ENCODE measurements at places on chromosomes 3 and 15.

- H3K27me3 ChIP-seq: no peaks in the 10 kb centered on the region
- no peak overlapping the region for H3K4me3 ChIP-seq
- H3K36me3 ChIP-seq: no peaks in the 10 kb centered on the region
- no peak for DNase-seq
Observed at GRCh38 chr3:117630469-117630868, 920.9 kb downstream of the TUSC7 start.

GRCh38 chr15:65512807-65513416 lies 4.6 kb downstream of the DPP8 start:
- no peak overlapping the region for H3K4me3 ChIP-seq
- H3K27me3 ChIP-seq: no peaks in the 10 kb centered on the region
- H3K4me1 ChIP-seq: peaks cover 19% of the 10 kb centered on the region
- H3K27ac ChIP-seq: peak overlapping the region; percentile 3
- peaks cover 41% of the 10 kb centered on the region for H3K36me3 ChIP-seq

GRCh38 chr3:122533931-122534334 lies 19.2 kb upstream of the KPNA1 start:
- DNase-seq: no peak
- H3K27ac ChIP-seq: no peak overlapping the region
- H3K4me1 ChIP-seq: no peaks in the 10 kb centered on the region
- no peak overlapping the region for H3K4me3 ChIP-seq
- no peaks in the 10 kb centered on the region for H3K27me3 ChIP-seq
- peaks cover 91% of the 10 kb centered on the region for H3K36me3 ChIP-seq

DNA sequence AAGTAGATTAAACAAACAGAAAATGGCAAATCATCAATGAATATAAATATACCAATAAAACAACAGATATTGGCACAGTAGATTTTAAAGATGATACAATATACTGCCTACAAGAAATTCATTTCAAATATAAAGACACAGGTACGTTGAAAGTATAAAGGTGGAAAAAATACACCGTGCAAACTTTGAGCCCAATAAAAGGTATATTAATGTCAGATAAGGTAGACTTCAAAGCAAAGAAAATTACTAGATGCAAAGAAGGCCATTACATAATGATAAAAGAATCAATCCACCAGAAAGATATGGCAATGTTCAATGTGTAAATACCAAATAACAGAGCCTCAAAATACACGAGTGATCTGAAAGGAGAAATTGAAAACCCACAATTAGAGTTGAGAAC lies 34.3 kb upstream of the VIPR1 start:
- H3K27me3 ChIP-seq: no peaks in the 10 kb centered on the region
- H3K4me1 ChIP-seq: no peaks in the 10 kb centered on the region
- no peaks in the 10 kb centered on the region for H3K36me3 ChIP-seq
- no peak overlapping the region for H3K27ac ChIP-seq

DNA sequence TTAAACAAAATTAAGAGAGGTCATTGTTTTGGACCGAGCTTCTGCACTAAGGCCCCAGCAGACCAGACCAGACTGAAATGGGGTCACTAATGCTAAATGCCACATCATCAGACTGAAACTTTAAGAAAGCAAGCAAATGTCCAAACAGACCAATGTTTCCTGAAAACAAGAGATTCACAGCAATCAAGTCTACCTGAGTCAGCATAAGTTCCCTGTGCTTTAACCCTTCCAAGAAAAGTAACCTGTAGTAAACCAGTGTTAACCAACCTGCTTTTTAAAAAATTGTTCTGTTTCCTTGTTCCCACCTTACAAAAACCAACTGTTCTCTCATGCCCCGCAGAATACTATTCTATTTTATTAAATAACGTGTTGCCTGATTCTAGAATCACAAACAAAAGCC lies 241.1 kb upstream of the GADL1 start:
- H3K27me3 ChIP-seq: no peaks in the 10 kb centered on the region
- no peaks in the 10 kb centered on the region for H3K4me1 ChIP-seq
- no peaks in the 10 kb centered on the region for H3K36me3 ChIP-seq
- DNase-seq: no peak
- no peak overlapping the region for H3K27ac ChIP-seq
- H3K4me3 ChIP-seq: no peak overlapping the region

DNA sequence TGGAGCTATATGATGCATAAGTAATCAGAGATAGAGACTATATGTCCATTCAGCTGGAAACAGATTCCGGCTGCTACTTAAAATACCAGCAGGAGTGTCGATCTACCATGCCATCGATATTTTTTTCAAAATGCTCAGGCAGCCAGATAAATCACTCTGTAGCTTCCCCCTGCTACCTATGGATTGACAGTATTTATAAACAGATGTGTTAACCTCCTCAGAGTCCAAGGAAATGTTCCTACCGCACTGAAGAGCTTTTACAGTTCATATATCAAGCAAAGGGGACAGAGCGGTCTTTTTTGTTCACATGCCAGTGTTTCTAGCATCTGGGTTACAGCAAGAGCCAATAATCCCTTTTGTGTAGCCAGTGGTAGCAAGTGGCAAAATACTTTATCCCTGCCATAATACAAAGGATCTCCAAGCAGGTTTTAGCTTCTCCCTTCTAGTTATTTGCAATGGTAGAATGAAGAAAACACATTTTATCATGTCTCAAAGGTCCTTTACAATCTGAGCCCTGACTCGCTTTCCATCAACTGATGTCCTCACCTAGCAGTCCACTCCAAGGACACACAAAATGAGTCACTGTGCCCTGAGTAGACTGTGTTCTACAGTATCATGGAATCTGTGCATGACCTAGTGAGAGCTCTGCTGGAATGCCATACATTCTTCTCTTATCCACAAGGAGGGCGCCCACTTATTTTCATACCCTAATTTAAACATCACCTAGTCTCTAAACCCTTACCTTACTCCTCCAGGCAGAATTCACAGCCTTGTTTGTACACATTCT lies 507.0 kb downstream of the TBL1XR1 start:
- H3K4me3 ChIP-seq: no peak overlapping the region
- H3K27me3 ChIP-seq: no peaks in the 10 kb centered on the region
- H3K4me1 ChIP-seq: no peaks in the 10 kb centered on the region
- DNase-seq: no peak
- H3K27ac ChIP-seq: no peak overlapping the region

GRCh38 chr3:45962033-45962432 lies 18.8 kb downstream of the CXCR6 start:
- H3K27me3 ChIP-seq: no peaks in the 10 kb centered on the region
- DNase-seq: no peak
- H3K4me1 ChIP-seq: no peaks in the 10 kb centered on the region
- peaks cover 100% of the 10 kb centered on the region for H3K36me3 ChIP-seq

GRCh38 chr3:192947421-192947820 lies 29.8 kb upstream of the MB21D2 start:
- no peaks in the 10 kb centered on the region for H3K36me3 ChIP-seq
- H3K4me1 ChIP-seq: no peaks in the 10 kb centered on the region
- no peaks in the 10 kb centered on the region for H3K27me3 ChIP-seq
- H3K27ac ChIP-seq: no peak overlapping the region
- DNase-seq: no peak

DNA sequence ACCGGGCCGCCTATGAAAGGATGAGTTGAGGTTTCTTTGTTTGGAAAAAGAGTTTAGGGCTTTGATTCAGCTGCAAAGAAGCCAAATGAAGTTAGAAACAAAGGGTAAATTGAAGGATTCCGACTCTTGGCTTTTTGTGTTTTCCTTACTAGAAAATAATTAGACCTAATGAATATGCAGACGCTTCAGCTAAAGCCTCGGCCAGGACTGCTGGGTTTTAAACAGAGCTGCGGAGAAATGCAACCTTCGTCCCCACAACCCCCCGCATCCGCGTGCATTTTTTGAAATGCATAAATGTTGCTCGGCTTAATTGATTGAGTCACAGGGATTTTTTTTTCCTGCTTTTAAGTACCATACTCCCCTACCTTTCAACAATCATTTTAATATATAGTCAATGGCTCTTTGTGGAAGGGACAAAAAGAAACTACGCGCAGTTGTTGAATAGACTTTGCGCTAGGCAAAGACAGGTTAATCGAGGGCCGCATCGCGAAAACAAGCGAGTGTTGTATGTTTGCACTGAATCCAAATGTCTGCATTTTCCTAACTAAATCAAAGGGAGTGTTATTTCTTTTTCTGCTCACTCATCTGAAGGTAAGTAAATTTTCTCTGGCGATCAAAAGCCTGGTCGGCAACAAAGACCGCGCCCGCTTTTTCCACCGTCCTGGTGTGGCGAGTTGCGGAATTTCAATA lies 1.3 kb upstream of the ZIC4 start:
- no peak overlapping the region for H3K4me3 ChIP-seq
- no peak overlapping the region for H3K27ac ChIP-seq
- no peak for DNase-seq

DNA sequence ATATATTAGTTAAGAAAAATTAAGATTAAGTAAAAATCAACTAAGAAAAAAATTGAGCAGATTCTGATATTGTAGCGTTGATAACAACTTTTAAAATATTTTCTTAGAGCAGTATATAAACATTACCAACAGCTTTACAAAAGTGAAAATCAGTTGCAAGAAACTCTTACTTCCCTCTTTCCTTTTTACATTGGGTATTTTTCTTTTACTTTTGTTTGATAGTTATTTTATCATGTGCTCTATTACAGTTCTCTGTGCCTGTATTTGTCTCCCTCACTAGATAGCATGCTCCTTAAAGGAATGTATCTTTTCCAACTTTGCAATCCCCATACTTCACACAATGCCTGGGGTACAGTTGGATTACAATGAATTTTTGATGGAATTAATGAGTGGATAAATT lies 87.5 kb upstream of the P3H2 start:
- no peak for DNase-seq
- no peak overlapping the region for H3K4me3 ChIP-seq
- no peaks in the 10 kb centered on the region for H3K36me3 ChIP-seq
- H3K27ac ChIP-seq: no peak overlapping the region
- no peaks in the 10 kb centered on the region for H3K27me3 ChIP-seq
- H3K4me1 ChIP-seq: no peaks in the 10 kb centered on the region

DNA sequence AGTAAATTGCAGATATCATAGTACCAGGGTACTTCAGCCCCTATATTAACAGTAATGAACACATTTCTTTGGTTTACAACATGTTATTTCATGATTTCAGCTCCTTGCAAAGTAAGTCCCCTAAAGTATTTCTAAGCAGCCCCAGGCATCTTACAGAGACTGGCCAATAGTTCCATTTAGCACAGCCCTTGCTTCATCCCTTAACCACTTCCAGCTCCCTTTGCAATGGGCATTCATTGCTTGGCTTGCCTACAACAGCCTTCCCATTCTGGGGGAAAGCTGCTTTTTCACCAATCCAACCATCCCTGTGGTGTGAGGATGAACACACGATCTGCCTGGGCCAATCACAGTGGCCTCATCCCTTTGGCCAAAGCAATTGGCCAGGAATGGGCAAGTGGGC lies 67.2 kb upstream of the XCR1 start:
- no peak overlapping the region for H3K4me3 ChIP-seq
- no peak for DNase-seq
- peaks cover 11% of the 10 kb centered on the region for H3K4me1 ChIP-seq
- no peaks in the 10 kb centered on the region for H3K36me3 ChIP-seq
- no peaks in the 10 kb centered on the region for H3K27me3 ChIP-seq
- peak overlapping the region; percentile 11 for H3K27ac ChIP-seq

DNA sequence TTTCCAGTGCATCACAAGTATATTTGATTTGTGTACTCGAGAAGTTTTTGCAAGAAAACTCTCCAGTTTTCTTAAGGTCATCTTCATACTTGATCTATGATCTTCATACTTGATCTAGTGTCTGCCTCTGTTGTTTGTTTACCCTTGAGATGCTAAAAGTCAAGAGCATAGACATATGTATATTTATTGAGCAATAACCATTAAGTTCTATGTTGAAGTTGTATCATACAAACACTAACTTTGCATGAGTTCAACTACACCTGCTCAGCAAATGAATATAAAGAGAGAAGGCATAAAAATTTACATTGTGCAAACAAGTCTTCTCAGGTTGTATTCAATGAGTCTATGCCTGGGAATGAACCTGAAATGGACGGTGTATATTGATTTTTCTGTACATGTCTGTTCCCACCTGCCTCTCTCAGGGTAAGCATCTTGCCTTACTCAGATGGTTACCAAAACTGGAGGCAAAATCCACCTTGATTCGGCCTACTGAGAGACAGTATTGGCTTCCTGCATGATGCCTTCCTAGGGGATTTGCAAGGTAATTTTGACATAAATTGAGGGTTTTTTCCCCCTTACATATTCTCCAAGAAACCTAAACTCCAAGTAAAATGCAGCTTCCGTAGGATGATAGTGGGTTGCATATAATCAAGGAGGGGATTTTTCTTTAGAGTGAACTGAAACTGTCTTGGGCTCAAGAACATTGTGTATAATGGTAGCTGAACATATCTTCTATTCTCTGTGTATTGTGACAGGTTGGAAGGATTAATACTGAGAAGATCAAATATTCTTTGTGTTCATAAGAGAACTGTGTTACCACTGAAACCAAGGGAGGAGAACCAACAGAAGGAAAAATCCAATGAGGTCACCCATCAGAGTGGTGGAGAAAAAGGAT lies 110.4 kb downstream of the FILIP1L start:
- peaks cover 28% of the 10 kb centered on the region for H3K4me1 ChIP-seq
- no peak overlapping the region for H3K27ac ChIP-seq
- H3K36me3 ChIP-seq: no peaks in the 10 kb centered on the region
- no peaks in the 10 kb centered on the region for H3K27me3 ChIP-seq
- DNase-seq: no peak

DNA sequence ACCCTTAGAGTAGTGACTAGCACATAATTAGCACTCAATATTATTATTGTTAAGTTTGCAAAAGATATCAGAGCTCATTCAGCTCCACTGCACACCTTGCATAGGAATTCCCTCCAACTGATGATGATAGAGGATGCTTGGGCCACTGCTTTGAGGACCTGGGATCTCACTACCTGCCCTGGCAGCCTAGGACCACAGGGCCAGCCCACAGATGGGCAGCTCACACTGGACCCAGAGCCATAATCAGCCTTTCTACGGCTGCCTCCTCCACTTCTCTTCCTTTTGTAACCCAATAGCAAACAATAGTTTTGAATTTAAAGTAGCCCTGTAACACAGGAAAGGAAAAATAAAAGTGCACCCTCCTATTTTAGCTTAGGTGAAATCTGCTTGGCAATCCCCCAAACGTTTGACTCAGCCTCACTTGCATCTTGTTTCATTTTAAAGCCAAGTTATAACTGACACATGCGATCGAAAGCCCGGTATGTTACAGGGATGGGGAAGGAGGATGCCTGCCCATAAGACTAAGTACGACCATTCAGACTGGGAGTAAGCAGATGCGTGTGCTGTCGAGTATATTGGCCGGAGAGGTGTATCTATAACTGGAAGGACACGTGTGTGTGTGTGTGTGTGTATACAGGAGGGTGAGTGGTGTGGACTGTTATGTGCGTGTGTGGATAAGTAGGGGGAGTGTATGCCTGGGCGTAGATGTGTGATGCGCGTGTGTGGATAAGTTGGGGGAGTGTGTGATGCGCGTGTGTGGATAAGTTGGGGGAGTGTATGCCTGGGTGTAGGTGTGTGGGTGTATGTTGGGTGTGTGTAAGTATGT lies 65.9 kb downstream of the CPN2 start:
- DNase-seq: no peak
- H3K27me3 ChIP-seq: peaks cover 3% of the 10 kb centered on the region
- H3K27ac ChIP-seq: no peak overlapping the region
- H3K4me3 ChIP-seq: no peak overlapping the region
- peaks cover 54% of the 10 kb centered on the region for H3K4me1 ChIP-seq

All from tibial nerve (tissue), 4 donors.